Activated CD8-positive, alpha-beta memory T cell treated with anti-CD3 and anti-CD28 coated beads for 4 hours (primary cell): ENCODE measurements at places on chromosomes 16 and 17.

- no peak for DNase-seq
These were observed 166.8 kb upstream of the TBX2 start for GRCh38 chr17:61232871-61233270.

GRCh38 chr17:5971969-5972368 lies 98.2 kb upstream of the WSCD1 start:
- no peak for DNase-seq

GRCh38 chr16:73433731-73434307 lies 385.9 kb upstream of the ZFHX3 start:
- no peak for DNase-seq

- DNase-seq: no peak
These were observed 143.1 kb upstream of the SDK2 start for GRCh38 chr17:73787076-73788059.

DNA sequence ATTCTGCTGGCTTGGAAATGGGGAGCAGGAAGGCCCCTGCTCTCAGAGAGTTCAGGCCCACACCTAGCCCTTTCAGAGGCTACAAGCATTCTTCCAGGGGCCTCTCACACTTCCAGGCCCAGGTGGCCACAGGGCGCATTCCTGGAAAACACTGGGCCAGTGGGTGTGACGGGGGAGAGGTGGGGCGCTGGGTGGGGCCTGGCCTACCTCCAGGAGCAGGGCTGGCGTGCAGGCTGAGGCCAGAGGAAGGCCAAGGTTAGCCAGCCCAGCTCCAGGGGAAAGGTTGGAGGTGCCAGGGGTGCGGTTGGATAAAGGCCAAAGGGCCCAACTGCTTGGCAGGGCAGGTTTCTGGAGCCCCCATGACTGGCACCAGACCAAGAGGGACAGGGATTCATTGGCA lies 198.2 kb downstream of the MAF start:
- DNase-seq: no peak

DNA sequence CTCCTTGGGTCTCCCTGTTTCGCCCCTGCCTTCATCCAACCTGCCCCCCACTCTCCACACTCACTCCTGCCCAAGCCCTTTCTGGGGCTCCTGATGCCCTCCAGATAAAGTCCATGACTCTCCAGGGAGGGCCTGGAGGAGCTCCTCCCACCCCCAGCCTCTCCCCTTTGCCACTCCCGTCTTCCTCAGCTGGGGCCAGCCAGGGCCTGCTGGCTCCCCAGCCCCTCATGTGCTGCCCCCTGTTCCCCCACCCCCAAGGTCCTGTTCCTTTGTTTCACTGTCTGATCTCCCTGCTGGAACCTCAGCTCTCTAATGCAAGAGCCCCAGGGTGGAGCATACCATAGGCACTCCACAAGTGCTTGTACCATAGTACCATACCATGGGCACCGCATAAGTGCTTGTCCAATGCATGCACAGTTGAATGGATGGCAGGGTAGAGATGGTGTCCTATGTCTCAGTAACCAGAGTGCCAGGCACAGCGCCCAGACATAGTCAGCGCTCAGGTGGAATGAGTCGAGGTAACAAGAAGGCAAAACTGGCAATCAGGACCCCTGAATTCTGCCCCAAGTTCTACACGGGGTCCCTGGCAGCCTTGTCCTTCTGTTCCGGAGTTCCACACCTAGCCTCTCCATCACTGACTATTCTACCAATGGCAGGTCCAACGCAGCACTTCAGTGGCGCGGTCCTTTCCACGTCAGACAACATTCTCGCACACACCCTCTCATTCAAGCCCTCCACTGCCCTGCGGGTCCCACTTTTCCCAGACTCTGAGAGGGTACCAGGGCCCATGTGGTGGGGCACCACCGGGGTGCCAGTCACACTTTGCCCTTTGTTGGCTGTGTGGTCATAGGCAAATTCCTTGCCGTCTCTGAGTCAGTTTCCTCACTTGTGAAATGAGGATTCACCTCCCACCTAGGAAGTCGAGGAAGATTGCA lies 1.4 kb downstream of the PLCD3 start:
- DNase-seq: no peak

GRCh38 chr16:1371054-1371978 lies 19.6 kb downstream of the GNPTG start:
- DNase-seq: no peak

DNA sequence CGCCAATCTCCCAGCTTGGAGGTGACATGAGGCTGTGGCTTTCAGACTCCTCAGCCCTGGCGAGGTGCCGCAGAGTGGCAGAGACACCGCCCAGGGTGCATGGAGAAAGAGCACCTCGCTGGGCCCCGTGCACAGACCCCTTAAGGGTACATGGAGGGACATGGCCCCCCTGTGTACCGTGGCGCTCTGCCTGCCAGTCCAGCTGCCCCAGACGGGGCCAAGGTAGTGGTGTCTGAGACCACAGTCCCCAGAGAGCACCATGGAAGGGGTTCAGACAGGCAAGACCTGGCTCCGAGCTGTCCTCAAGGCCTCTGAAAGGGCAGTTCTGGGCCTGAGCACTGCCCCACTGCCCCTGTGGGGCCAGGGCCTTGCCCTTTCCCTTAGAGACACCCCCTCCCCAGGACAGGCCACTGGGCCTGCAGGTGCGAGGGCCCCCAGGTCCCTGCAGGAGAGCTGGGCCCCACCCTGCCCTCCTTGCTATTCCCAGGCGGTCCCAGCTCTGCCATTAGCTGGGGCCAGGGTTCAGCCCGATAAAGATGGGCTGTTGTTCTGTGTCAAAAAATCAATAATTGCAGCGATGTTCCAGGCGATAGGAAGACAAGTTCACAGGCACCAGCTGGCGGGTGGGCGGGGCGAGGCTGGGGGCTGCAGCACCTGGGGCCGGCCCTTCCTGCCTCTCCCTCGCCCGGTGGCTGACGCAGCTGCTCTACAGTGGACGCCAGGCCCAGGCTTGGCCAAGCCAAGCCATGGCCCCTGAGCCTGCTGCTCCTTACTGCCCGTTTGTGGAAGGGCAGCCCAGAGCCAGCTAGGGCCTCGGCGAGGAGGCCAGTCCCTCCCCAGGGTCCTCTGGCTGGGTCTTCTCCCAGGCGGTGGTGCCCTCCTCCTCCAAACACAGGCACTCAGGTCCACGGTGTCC lies 51.7 kb downstream of the ZFPM1 start:
- no peak for DNase-seq

GRCh38 chr16:57113042-57113453 lies 20.7 kb downstream of the CPNE2 start:
- no peak for DNase-seq

- DNase-seq: no peak
These were observed 26.5 kb upstream of the SLC39A11 start for GRCh38 chr17:73118951-73119391.

DNA sequence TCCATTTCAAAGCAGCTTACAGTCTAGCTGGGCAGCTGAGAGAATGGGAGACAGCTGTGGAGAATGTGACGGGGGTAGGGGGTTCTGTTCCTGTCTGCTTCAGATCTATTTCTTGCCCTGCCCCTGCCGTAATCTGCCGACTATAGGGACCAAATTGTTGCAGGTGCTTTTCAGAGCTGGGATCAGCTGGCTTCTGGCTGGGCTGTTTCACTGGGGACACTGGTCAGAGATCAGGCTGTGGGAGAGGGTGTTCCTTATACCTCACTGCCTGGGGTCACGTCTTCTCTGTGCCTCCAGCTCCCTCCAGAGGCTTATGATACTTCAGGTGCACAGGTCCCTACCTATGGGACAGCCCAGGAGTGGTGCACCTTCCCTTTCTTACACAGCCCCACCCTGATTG lies 514.9 kb upstream of the GOT2 start:
- DNase-seq: no peak

GRCh38 chr17:39114723-39115122 lies 36.7 kb downstream of the PLXDC1 start:
- no peak for DNase-seq

GRCh38 chr17:63419949-63420867 lies 25.9 kb downstream of the CYB561 start:
- DNase-seq: no peak

- DNase-seq: no peak
These were observed 11.4 kb downstream of the ARSG start for GRCh38 chr17:68302666-68303065.

GRCh38 chr16:87252269-87252970 lies 64.8 kb downstream of the C16orf95 start:
- DNase-seq: no peak

DNA sequence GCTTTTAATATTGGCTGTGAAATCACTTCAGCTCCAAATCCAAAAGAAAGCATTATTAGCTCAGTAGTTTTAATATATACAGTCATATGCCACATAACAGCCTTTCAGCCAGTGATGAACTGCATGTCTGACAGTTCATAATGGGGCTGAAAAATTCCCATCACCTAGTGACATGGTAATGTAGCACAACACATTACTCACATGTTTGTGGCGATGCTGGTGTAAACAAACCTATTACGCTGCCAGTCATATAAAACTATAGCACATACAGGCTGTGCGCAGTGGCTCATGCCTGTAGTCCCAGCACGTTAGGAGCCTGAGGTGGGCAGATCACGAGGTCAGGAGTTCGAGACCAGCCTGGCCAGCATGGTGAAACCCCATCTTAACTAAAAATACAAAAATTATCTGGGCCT lies 92.2 kb downstream of the TUBD1 start:
- no peak for DNase-seq

DNA sequence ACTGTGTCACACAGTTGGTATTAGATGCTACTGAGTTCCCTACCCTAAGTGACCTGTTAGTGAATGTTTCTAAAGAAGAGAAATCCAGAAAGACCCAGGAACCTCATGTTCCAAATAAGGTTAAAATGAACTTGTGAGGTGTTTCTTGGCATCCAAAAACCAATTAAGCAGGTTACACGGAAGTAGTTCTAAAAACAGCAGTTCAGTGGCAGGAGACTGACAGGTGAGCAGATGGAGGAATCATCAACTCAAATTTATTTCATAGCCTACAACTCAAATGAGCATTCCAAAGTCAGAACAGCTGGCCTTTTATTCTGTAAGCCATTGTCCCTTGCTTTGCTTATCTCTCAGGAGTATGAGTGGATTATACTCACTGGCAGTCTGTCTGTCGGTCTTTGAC lies 188.3 kb downstream of the IRX3 start:
- DNase-seq: no peak

DNA sequence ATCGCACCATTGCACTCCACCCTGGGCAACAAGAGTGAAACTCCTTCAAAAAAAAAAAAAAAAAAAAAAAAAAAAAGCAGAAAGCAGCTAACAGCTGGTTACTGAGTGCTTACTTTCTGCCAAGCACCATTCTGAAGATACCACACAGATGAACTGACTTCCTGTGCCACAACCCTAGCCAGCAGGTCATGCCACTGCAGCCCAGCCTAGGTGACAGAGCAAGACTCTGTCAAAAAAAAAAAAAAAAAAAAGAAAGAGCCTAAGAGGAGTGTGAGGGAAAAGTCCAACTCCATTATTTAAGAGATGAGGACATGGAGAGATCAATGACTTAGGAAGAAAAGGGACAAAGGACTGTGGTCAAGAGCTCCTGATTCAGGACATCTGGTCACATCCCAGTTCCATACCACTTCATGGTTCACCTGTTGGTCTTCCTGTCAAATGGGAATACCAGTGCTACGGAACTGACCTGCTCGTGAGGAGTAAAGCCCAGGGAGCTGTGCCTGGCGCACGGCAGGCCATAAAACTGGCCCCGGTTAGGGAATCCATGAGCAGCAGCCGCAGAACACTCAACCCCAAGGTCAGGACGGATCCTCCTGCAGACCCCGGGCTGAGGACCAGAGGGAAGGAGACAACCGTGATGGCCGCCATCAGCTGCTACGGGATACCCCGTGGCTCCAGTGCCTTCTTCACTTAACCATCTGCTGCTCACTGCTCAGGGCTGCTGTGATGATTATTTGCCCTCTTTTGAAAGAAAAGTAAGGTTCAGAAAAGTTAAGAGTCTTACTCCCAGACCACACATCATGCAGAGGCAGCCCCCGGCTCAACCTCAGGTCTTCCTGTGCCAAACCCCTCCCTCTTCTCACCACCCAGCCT lies 950 bp downstream of the KLHDC4 start:
- no peak for DNase-seq
